ENCODE measurements at places on chromosomes 7 and 10. TPM values are rescaled to one million over a fixed set of nuclear protein-coding genes. Genes with fewer than 3 reads are reported as not detected.

The ARHGAP22 gene
- total RNA-seq: not detected

The TRIL gene
- not detected for total RNA-seq

The CTAGE4 gene
- 0.87 TPM for total RNA-seq

The ITGB8 gene
- total RNA-seq: not detected

The ASAH2B gene
- 3.8 TPM for total RNA-seq

The TACR2 gene
- not detected for total RNA-seq

The GPR146 gene
- 8.5 TPM for total RNA-seq

The CCZ1B gene
- total RNA-seq: 36.9 TPM

The DUSP5 gene
- 50.8 TPM for total RNA-seq

The FEZF1 gene
- total RNA-seq: not detected

The ACTL6B gene
- total RNA-seq: not detected

The SEMA3D gene
- not detected for total RNA-seq

The ZNF438 gene
- total RNA-seq: 3.9 TPM

The FZD8 gene
- total RNA-seq: 0.14 TPM

The FAM180A gene
- not detected for total RNA-seq

- DNase-seq: peak; percentile 83
Measured at GRCh38 chr10:14009371-14010100, 321.2 kb downstream of the FRMD4A start.

DNA sequence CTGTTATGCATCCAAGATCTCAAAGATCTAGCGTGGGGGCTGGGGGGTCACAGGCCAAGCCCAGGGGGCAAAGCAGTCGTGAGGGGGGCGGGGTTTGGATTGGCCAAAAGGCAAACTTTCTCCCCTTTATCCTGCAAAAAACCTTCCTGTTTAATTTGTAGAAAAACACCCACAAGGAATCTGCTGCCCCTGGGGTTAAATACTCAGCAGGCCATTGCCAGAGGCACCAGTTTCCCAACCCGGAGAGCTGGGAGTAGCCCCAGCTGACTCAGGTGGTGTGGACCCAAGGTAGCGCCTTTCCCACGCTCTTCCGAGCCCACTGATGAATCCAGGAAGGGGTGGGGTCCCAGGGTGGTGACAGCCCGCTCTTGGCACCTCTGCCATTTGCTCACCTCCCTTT, 21.4 kb downstream of the KCP start:
- no peak for DNase-seq

- no peak for DNase-seq
Measured at GRCh38 chr7:2350861-2351260, 3.8 kb upstream of the EIF3B start.

DNA sequence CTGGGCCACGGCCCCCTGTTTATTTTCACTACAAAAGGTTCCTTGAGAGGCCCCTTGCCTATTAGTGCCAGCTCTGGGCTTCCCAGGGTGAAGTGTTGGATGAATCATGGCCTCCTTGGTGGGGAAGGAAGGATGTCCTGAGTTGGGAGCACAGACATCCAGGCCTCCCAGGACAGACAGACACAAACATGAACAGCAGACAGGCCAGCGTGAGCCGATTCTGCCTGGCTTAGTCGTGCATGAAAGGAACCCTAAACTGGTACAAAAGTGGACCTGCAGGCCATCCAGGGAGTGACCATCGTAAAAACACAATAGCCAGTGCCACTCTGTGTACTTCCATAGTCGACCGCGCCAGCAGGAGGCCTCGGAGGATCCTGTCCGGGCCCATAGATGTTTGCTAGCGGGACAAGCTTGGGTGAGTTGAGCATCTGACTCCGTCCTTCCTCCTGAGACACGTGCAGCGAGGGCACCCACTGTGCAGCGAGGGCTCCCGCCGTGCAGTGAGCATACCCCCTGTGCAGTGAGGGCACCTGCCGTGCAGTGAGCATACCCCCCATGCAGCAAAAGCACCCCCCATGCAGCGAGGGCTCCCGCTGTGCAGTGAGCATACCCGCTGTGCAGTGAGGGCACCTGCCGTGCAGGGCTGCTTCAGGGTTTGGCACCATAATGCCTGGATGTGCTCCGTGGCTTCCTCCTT, 51.3 kb upstream of the PRKAR1B start:
- DNase-seq: no peak

GRCh38 chr10:91220194-91220953, at the start of gene PCGF5:
Gene PCGF5 (plus strand): TSS chr10:91220663. CDS start chr10:91222872, 2,209 bp downstream.
- peak; percentile 90 for DNase-seq

- no peak for DNase-seq
Measured at GRCh38 chr7:41861642-41862041, 158.8 kb upstream of the INHBA start.

DNA sequence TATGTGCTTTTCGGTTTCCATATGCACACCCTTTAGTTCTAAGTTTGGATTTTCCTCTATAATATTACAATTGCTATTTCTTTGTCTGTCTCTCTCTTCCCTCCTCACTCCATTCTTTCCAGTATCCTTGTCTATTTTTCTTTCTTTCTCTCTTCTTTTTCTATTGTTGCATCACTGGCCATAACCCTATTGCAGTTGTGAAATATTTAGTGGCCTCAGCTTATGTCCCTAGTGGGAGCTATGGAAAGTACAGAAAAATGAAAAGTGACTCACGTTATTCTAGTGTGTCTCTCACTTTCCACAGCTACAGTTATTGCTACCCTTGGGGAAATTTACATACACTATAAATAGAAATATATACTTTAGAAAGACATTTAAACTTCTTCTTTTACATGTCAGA, 59.1 kb downstream of the CNTNAP2 start:
- DNase-seq: no peak

GRCh38 chr10:103678178-103678526, 177.2 kb downstream of the SH3PXD2A start:
- DNase-seq: peak; percentile 93

- no peak for DNase-seq
Measured at GRCh38 chr10:92572362-92573090, 1.4 kb downstream of the IDE start.

- DNase-seq: no peak
Measured at GRCh38 chr10:110017907-110018306, 10.1 kb downstream of the ADD3 start.

DNA sequence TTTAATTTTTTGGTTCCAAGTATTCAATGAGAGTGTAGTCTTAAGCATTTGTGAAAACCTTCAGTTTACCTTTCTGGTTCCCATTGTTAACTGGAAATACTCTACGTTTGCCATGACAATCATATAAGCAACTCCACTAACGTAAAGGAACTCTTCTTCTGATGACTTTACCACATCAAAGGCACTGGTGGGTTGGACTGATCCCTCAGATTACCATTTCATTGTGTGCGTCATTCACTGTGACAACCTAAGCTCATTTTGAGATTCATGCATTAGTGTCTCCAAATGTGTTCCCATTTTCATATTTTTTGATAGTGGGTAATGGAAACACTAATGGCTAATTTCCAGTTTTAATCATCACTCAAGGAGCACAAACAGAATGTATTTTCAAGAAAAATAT, 119.9 kb upstream of the COL1A2 start:
- peak; percentile 65 for DNase-seq

GRCh38 chr10:16968416-16969041, 151.3 kb upstream of the RSU1 start:
- no peak for DNase-seq

DNA sequence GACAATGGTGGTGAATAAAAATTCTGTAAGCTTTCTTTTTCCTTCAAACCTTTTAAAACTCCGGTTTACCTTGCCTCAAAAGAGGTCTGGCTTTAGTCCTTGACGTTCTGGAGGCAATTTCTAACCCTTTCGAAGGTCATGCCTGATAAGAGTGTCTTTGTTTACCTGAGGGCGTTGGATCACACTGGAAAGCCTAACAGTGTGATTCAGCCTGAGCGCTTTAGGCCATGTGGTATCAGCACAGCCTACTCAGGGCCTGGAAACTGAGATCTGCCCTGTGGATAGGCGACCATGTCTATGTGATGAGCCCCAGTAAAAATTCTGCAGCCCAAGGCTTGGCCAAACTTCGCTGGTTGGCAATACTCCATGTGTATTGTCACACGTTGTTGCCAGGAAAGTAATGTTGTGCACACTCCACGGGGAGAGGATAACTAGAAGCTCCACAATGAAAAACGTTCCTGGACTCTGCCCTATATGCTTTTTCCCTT, 10.7 kb downstream of the CCDC6 start:
- no peak for DNase-seq

DNA sequence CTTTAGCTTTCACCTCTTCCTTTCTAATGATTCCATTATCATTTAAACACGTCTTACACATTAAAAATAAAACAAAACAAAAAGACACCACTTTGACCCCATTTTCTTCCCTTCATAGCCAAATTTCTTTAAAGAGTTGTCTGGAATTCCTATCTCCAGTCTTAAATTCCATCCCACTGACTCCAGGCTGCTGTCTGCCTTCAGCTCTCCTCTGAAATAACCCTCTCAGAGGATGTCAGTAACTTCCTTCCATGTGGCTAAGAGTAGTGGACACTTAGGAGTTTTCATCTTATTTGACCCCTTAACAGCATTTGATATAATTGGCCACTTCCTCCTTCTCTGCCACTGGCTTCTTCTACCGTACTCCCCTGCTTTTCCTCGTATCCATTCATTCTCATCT, 69.6 kb upstream of the MKX start:
- DNase-seq: no peak

DNA sequence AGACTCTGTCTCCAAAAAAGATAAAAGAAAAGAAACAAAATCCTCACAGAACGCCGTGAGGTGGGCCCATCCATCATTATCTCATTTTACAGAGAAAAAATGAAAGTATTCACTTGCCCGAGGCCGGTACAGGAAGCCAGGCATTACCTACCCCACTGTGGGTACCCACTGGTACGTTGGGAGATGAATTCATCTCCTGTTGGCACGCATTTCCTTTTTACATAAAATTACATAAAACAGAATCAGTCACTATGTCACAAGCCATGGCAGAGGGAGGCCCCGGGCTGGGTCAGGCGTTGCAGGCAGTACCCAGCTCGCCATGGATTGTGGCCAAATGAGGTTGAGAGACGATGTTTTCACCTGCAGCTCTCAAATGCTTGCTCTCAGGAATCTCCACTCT, 38.6 kb upstream of the TNRC18 start:
- DNase-seq: peak; percentile 32

GRCh38 chr10:13518076-13518692, 10.6 kb downstream of the BEND7 start:
- DNase-seq: no peak

- DNase-seq: no peak
Measured at GRCh38 chr10:114902151-114902550, 35.8 kb upstream of the TRUB1 start.

DNA sequence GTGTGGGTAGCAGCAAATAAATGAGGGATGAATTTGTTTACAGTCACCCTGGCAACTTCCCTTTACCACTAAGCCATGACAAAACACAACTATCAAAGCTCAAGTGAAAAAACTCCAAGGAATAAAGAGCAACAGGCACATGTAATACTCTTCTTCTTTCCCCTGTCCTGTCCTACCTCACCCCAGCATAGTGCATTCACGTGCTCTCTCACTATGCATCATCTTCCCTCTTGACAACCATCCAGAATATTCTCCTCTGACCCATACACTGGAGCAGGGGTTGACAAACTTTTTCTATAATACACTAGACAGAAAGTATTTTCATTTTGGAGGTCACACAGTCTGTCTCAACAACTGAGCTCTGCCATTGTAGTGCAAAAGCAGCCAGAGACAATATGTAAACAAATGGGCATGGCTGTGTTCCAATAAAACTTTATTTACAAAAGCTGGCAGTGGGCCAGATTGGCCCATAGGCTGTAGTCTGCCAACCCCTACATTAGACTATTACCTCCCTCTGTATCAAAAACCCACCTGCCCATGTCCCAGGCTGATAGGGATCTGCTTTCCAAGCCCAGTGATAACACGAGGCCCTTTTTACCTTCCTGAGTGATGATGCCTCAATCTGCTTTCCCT, 354.5 kb downstream of the FGFR2 start:
- no peak for DNase-seq

- DNase-seq: no peak
Measured at GRCh38 chr10:133465950-133466474, 12.3 kb downstream of the SCART1 start.

DNA sequence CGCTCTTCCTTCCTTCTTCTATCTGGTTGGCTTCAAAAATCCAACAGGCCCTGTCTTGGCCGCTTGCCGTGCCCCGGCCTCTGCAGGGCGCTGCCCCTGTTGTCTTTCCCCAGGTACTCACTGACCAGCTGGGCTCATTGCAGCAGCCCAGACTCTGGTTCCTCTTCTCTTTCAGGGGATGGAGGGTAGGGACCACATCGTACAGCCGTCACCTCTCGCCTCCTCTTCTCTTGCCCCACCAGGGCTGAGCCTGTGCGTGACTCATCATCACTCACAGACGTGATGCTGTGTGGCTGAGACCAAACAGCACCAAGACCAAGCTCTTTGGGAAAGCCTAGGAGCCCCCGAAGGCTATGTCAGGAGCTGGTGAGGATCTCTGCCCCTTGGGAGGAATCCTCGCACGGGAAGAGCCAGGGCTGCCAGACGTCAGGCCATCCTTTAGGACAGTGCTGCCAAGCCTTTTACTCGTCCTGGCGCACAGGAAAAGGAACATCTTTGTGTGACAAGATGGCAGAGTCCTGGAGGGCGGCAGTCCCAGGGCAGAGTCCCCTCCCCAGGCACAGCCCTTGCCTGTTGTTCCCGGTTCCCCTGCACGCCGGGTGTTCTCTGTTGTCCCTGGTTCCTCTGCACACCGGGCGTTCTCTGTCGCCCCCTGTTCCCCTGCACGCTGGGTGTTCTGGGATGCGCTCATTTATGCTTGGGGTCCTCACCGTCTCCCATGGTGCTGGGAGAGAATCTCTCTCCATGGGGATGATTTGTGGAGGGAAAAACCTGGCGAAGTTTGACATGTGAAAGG, 188.5 kb upstream of the SHH start:
- DNase-seq: peak; percentile 42

DNA sequence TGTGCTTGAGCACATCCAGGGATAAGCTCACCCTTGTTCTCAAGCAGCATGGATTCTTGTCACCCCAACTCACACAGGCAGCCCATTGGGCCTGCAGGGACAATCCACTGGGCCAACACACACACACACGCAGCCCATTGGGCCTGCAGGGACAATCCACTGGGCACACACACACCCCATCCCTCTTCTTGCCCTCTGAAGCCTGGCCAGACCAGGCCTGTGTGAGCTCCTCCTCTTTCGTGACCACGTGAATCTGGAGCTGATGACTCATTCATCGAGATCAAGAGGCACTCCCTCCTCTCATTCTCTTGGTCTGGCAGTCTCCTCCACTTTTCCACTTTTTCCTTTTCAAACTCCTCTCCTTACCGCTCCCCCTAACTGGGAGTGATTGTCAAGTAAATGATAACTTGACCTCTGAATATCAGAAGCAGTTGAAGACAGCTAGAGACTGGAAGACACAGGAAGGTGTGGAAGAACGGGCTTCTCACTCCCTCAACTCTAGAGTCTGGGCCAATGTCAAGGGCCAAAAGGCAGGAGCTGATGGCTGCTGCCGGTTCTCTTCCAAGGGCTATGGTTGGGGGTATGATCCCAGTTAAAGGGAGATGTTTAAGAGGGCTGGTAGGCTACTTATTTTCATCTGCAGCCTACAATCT, 89.7 kb downstream of the HIPK2 start:
- DNase-seq: no peak

DNA sequence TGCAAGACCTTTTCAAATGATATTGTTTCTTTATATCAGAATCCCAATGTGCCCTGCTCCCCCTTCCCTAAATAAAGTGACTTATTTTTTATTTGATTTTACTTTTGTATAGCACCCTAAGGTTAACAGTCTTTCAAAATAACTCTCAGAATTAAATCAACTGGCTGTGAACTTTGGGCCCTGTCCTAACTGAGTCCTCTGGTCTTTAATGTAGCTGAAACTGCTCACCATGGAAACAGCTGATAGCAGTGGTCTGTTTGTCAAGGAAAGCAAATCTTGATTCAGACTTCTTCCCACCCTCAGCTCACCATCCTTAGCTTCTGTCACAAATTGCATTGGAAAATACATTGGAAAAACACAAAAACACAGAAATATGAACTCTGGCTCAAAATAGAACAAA, 105.2 kb upstream of the PRPS1L1 start:
- DNase-seq: no peak

All from activated CD8-positive, alpha-beta T cell treated with anti-CD3 and anti-CD28 coated beads for 36 hours (primary cell).